A375 (cell line): ENCODE measurements at places on chromosomes 1 and 21. TPM values are rescaled to one million over a fixed set of nuclear protein-coding genes. Genes with fewer than 3 reads are reported as not detected.

Gene CLDN14
- not detected in 2 replicates for total RNA-seq

Gene MSH4
- total RNA-seq: 0.04 and 0.08 TPM in 2 replicates

Gene SYT14
- total RNA-seq: 3.2 and 3.8 TPM in 2 replicates

Gene COL24A1
- 0.04 and 0.08 TPM in 2 replicates for total RNA-seq

Gene NEGR1
- 5.1 and 6.7 TPM in 2 replicates for total RNA-seq

Gene THEMIS2
- total RNA-seq: 3.4 and 6.0 TPM in 2 replicates

Gene ATF3
- total RNA-seq: 50.5 and 77.8 TPM in 2 replicates

Gene A3GALT2
- 0.34 and 1.1 TPM in 2 replicates for total RNA-seq

Gene ATP6V0B
- total RNA-seq: 152 and 172 TPM in 2 replicates

Gene SNRPE
- total RNA-seq: 215 and 233 TPM in 2 replicates

Gene CAPN9
- not detected in 2 replicates for total RNA-seq

Gene U2AF1
- 23.3 and 23.9 TPM in 2 replicates for total RNA-seq

Gene HFM1
- 0.66 and 1.0 TPM in 2 replicates for total RNA-seq

Gene NRDC
- total RNA-seq: 44.6 and 54.8 TPM in 2 replicates

Gene STUM
- total RNA-seq: not detected in 2 replicates

Gene CD52
- total RNA-seq: 0.41 TPM in 1 of 2 replicates, not detected in the other

Gene LAX1
- not detected in 2 replicates for total RNA-seq

Gene TAS1R3
- 0.30 and 0.56 TPM in 2 replicates for total RNA-seq

Gene C1orf116
- 0.04 and 0.13 TPM in 2 replicates for total RNA-seq

Gene ERMAP
- 4.0 and 5.3 TPM in 2 replicates for total RNA-seq

Gene ZNF593
- 69.6 and 124 TPM in 2 replicates for total RNA-seq

Gene FCGR3B
- total RNA-seq: not detected in 2 replicates

Gene LRRC38
- total RNA-seq: not detected in 2 replicates

Gene KRTAP20-2
- total RNA-seq: 1.5 TPM in 1 of 2 replicates, not detected in the other

Gene MEGF6
- total RNA-seq: 1.0 and 1.3 TPM in 2 replicates

Gene NBPF12
- 5.9 and 8.8 TPM in 2 replicates for total RNA-seq

Gene BECN2
- not detected in 2 replicates for total RNA-seq

Gene UBXN10
- not detected in 2 replicates for total RNA-seq
